ENCODE measurements at places on chromosomes 1 and 21.

DNA sequence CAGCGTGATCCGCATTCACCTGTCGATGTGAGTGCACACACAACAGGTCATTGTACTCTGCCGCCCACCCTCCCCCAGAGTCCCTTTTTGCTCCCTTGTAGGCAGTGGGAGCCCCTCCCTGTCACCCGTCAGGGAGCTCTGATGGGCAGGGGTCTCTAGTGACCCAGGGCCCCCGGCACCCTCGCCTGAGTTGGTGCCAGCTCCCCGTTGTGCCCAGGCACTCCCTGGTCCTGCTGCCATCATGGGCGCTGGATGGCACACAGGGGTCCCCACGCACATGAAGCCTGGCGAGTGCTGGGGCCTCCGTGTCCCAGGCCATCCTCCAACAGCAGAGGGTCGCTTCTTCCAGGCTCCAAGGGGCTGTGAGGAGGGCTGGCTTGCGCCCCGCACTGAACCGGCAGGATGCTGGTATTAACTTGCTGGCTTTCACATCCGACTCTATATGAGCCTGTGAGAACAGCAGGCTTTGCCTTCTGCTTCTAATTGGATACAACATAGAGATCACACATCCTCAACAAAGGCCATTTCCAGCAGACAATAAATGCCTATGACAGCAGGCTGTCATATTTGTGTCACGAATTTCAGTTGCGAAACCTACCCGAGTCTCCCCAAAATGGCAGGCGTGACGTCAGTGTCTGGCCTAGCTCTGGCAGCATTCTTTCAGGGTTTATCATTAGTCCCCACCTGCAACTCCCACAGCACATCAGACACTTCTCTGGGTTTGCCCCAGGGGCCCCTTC, 35.4 kb downstream of the KIAA1614 start:
- DNase-seq: no peak

GRCh38 chr1:183841950-183842794, 37.3 kb downstream of the RGL1 start:
- no peak for DNase-seq

GRCh38 chr1:69702085-69702484, 134.4 kb downstream of the LRRC7 start:
- no peak for DNase-seq

- no peak for DNase-seq
Observed at GRCh38 chr1:59293206-59293605, 3.7 kb upstream of the FGGY start.

GRCh38 chr1:57272150-57272549, 151.7 kb downstream of the DAB1 start:
- DNase-seq: no peak

DNA sequence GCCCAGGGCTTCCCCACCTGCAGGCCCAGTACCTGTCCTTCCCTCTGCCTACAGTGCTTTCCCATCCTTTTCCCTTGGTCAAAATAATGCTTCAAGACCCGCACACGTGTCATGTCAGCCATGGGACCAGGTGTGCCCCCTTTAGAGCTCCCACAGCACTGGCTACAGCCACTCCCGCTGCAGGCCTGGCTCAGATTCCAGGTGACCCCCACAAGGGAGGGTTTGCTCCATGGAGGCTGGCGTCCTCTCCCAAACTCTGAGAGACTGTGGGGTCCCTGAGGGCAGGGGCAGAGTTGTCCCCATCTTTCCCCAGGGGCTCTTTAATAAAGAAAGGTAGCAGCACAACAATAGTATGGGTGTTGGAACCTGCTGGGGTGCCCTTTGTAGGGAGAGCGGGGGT, 66.4 kb upstream of the RUNX3 start:
- no peak for DNase-seq

DNA sequence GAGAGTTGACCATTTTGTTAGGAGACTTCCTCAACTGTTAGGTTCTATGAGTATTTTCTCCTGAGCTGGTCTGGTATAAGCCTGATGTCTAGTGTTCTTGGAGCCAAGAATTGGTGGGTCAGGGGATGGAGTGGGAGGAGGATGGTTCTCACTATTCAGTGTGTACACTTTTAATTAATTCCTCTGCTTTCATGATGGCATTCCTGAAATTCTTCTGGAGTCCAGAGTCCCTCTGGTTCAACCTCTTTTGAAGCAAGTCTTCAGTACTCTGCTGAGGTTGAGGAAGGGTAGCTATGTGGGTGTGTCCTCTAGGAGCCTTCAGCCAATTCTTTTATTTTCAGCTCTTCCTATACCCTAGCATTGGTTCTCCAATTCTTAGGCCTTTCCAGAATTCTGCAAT, 149.1 kb downstream of the DNM3 start:
- DNase-seq: no peak

DNA sequence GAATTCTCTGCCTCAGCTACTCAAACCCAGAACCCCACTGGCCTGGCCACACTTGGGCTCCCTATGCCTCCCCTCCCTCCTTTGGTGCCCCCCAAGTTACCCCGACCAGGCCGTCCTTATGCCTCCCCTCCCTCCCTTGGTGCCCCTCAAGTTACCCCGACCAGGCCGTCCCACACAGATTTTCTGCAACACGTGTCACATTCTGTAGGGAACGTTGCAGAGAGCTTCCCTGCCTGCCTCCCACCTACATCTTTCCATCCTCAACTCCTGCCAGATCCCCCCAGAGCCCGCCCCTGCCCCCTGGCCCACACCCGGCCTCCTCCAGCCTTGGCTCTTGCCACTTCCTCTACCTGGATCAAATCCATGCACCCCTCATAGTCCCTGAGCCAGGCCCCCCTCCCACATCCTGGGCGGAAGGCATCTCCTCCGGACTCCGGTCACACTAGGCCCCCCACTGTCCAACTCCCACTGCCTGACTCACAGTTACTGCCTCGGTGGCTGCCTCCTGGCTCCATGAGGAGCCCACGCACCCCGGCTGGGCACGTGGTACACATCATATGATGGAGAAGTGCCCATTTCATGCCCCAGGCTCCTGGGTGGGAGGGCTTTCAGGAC, 41.2 kb downstream of the KCNAB2 start:
- DNase-seq: no peak

- DNase-seq: no peak
Observed at GRCh38 chr21:33123374-33124123, 53.6 kb downstream of the OLIG1 start.

GRCh38 chr1:209774592-209774991, 9.8 kb downstream of the C1orf74 start:
- DNase-seq: no peak

- no peak for DNase-seq
Observed at GRCh38 chr1:27545876-27546275, 55.9 kb upstream of the WASF2 start.

GRCh38 chr1:115430441-115431158, 92.6 kb upstream of the NGF start:
- peak; percentile 15 for DNase-seq

DNA sequence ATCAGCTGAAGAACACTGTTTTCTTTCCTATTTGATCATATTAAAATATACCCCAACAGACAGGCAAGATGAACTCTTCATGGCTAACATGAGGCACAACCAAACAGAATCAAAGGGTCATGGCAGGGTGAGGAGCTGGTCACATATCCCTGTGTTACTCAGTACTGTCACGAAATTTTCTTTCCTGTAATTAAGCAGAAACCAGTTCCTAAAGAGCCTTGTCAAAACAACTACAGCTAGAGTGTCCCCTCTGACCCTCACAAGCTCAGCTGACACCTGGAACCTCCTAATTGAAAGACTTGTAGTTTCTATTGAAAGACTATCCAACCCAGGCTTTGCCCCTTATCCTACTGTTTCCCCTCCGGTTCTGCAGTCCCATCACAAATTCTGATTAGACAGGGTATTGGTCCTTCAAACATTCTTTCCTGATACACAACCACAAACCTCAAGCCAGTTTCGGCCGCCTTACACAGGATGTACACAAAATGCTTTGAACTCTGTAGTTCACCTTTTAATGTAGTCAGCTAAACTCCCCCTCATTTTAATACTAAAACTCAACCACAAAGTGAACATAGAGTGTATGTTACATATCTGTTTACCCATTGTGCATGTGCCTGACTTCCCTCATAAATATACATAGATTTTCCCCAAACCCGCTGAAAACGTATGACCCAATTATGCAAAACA, 651.9 kb downstream of the MRPL39 start:
- no peak for DNase-seq

DNA sequence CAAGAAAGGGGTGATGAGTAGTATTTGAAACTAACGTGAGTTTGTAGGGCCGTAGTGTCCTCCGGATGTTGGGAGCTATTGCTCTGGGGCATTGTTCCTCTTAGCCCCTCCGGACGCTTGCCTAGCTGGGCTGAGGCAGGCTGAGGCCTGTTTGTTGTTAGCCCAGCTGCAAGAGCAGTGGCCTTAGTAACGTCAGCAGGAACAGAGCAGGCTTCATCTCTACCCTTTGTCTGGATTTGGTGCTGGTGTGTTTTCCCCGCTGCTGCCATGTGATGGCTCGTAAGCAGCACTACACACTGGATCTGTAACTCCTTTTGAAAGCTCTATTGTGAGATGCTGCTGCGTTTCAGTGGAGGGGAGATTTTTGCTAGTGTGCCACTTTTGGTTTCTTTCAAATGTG, 57.6 kb downstream of the DNM3 start:
- DNase-seq: no peak

All from Panc1 (cell line).